CD4-positive, alpha-beta T cell treated with Interleukin-6 for 4 hours (primary cell): ENCODE measurements at places on chromosomes 3 and 15.

DNA sequence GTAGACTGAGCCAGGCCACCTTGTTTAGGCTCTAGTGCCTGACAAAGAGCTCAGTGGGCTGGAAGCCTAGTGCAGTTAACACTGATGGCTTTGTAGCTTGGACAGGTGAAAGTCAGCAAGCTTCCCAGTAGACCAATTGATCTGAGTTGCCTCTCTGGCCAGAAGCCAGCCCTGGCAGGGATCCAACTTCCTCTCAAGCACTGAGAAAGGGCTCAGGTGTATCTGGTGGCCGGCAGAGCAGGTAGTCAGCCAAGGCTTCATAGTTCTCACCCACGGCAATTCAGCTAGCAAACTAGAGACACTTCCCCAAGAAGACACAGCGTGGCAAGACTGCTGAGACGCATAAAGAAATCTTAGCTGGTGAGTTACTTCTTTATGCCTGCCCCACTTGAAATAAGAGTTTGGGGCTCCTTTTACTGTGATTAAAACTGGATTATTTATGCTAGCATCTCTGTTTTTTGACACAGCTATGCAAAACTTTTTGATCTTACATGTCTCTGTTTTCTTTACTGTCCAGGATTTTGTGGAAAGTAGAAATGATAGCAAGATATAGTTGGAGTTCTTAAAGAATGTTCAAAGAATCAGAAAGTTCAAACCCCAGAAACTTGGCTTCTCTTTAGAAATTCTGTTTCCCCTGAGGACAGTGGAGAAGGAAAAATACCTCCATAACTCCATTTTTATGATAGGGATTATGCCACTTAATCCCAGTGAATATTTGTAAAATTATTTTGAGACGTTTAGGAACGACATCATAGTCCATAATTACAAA lies 8.4 kb upstream of the CA12 start:
- DNase-seq: peak; percentile 51

GRCh38 chr3:161069511-161070251 lies 35.5 kb downstream of the B3GALNT1 start:
- DNase-seq: no peak

DNA sequence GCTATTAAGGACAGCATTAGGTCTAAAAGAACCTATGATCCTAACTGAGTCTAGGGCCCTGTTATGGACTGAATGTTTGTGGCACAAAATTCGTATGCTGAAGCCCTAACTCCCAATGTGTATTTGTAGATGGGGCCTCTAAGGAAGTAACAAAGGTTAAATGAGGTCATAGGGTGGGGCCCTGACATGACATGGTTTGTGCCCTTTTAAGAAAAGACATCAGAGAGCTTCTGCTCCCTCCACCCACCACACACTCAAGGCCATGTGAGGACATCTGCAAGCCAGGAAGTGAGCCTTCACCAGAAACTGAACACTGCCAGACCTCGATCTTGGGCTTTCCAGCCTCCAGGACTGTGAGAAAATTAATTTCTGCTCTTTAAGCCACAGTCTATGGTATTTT lies 49.2 kb downstream of the PHC3 start:
- DNase-seq: no peak

DNA sequence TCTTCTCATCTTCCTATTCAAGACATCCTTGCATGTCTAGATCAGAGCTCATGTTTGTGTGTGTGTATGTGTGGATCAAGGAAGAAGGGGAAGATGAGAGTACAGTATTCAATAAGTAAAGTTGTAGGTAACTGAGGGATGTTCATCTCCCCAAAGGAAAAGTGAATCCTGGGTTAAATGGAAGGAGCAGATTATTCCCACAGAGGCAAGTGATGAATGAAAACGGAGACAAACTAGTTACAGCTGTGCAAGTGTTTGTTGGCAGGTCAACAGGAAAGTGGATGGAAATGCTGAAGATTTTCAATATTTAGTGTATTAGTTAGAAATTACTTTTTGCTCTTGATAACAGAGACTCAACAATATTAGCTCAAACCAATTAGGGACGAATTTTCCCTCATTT lies 84.2 kb upstream of the PDZRN3 start:
- no peak for DNase-seq

GRCh38 chr3:42115215-42115614 lies 24.1 kb downstream of the TRAK1 start:
- DNase-seq: no peak

- no peak for DNase-seq
These were observed 8.9 kb upstream of the ROPN1B start for GRCh38 chr3:125960066-125960424.

DNA sequence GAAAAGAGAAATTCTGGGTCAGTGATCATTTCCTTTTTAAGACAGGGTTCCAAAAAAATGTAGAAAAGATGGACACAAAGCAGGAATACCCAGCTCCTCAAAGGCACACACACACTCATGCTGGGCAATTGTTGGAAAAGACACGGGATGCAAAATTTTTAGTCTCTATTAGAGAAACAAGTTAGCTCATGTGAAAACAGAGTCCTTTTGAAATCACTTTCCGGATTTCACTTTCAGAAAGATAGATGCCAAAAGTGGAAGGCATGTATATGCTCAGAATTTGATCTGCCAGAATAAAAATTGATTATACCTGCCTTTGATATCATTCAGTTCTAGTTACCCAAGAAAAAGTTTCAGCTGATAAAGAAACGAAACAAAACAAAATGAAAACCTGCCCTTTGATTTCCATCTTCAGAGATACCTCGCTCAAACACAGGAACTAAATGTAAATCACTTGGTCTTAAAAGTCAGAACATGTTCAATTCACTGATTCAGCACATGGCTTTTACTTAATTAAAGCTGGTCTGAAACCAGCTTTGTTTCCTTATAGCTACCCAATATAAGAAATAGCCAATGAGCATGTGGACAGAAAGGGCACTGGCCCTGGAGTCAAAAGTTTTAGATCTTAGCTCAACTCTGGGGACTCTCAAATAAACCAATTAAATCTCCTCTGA lies 52.8 kb downstream of the PLD1 start:
- DNase-seq: no peak

GRCh38 chr3:98361289-98361688 lies 7.6 kb downstream of the OR5K4 start:
- DNase-seq: no peak

GRCh38 chr3:149479621-149480325 lies 5.3 kb downstream of the TM4SF4 start:
- DNase-seq: no peak

GRCh38 chr3:107740992-107741896 lies 218.5 kb downstream of the BBX start:
- no peak for DNase-seq

DNA sequence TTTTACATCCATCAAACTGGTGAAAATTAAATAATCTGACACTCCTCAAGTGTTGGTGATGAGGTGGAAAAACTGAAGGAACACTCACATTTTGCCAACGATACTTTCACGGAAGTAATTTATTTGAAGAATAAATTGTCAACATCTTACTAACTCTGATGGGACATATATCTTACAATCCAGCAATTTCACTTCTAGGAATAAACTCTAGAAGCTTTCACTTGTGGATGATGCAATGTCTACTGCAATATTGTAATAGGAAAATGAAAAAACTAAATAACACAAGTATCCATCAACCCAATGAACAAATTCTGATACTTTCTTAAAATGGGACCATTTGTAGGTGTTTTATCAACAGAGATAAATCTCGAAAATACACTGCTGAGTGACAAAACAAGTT lies 16.2 kb upstream of the LIPC start:
- DNase-seq: no peak
